ENCODE measurements at places on chromosomes 12 and 14. TPM values are rescaled to one million over a fixed set of nuclear protein-coding genes. Genes with fewer than 3 reads are reported as not detected.

GPD1 gene
- 2.1 TPM for total RNA-seq

GRCh38 chr12:23684121-23684520, 265.3 kb downstream of the SOX5 start:
- DNase-seq = no peak
- no peaks in the 10 kb centered on the region for H3K36me3 ChIP-seq
- no peaks in the 10 kb centered on the region for H3K4me1 ChIP-seq

HOXC4 gene
- not detected for total RNA-seq

- peaks cover 6% of the 10 kb centered on the region for H3K36me3 ChIP-seq
- H3K4me1 ChIP-seq = no peaks in the 10 kb centered on the region
- no peak overlapping the region for H3K4me3 ChIP-seq
- H3K27ac ChIP-seq = no peak overlapping the region
- DNase-seq = no peak
These were observed 14.0 kb upstream of the KCNH3 start for GRCh38 chr12:49524660-49525324.

LRTM2 gene
- not detected for total RNA-seq

- H3K27me3 ChIP-seq = no peaks in the 10 kb centered on the region
- H3K4me3 ChIP-seq = no peak overlapping the region
These were observed 16.7 kb downstream of the EPS8 start for GRCh38 chr12:15772405-15773018.

- DNase-seq = peak; percentile 86
- H3K27ac ChIP-seq = peak overlapping the region; percentile 85
- H3K4me3 ChIP-seq = peak overlapping the region; percentile 28
These were observed 24.8 kb downstream of the KLRK1 start for GRCh38 chr12:10364815-10365622.

GRCh38 chr14:85911044-85911443, 381.1 kb downstream of the FLRT2 start:
- no peaks in the 10 kb centered on the region for H3K36me3 ChIP-seq
- no peaks in the 10 kb centered on the region for H3K4me1 ChIP-seq
- H3K27ac ChIP-seq = no peak overlapping the region
- no peak for DNase-seq
- no peak overlapping the region for H3K4me3 ChIP-seq

SYCP3 gene
- not detected for total RNA-seq

SLC10A1 gene
- not detected for total RNA-seq

CCDC198 gene
- not detected for total RNA-seq

- H3K27ac ChIP-seq = no peak overlapping the region
- no peak overlapping the region for H3K4me3 ChIP-seq
- no peaks in the 10 kb centered on the region for H3K36me3 ChIP-seq
- no peaks in the 10 kb centered on the region for H3K4me1 ChIP-seq
These were observed 10.5 kb downstream of the NTF3 start for GRCh38 chr12:5442251-5443006.

GRCh38 chr12:57868851-57869268, 22.3 kb upstream of the CTDSP2 start:
- H3K36me3 ChIP-seq = no peaks in the 10 kb centered on the region
- no peaks in the 10 kb centered on the region for H3K4me1 ChIP-seq
- DNase-seq = no peak

LLPH gene
- total RNA-seq = 21.0 TPM

Measured in colonic mucosa (tissue), 4 donors.